ENCODE measurements at places on chromosomes 12 and 14.

DNA sequence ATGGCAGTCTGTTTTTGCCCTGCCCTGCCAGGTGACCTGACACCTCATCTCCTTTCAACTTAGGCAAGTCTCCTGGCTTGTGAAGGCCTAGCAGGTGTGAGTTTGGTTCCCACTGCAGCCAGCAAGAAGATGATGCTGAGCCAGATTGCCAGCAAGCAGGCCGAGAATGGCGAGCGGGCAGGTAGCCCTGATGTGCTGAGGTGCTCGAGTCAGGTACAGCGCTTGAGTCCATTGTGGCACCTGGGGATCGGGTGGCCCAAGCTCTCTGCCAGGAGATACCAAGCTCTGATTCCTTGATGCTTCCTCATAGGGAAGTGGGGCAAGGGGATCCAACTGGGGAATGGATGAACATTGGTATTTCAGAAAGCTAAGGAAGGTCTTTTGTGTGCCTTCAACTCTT is 4.1 kb upstream of the CSAD start:
- no peak for DNase-seq

DNA sequence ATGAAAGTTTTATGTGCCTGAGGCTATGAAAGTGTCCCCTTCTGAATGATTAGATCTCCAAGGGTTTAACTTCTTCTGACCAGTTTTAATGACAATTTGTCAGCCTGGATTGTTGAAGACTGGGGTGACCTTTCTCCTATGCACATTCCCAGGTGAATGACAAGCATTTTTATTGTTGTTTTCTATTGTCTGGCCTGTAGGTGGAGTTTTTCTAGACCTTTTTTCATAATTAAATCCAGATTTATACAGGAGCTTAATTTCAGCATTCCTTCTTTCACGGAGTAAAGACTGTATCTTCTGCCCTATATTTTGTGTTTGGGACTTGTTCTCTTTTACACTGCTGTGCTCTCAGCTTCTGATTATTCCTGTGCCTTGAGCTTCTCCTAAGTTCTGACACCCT is 125.0 kb upstream of the FAR2 start:
- no peak for DNase-seq

GRCh38 chr14:38065106-38065762 is 142.5 kb upstream of the SSTR1 start:
- no peak for DNase-seq

GRCh38 chr14:97095269-97095668 is 298.1 kb downstream of the VRK1 start:
- DNase-seq = no peak

GRCh38 chr14:101947577-101947903 is 16.8 kb upstream of the DYNC1H1 start:
- DNase-seq = no peak

GRCh38 chr14:72420749-72421474 is 473.0 kb downstream of the DPF3 start:
- peak; percentile 79 for DNase-seq

DNA sequence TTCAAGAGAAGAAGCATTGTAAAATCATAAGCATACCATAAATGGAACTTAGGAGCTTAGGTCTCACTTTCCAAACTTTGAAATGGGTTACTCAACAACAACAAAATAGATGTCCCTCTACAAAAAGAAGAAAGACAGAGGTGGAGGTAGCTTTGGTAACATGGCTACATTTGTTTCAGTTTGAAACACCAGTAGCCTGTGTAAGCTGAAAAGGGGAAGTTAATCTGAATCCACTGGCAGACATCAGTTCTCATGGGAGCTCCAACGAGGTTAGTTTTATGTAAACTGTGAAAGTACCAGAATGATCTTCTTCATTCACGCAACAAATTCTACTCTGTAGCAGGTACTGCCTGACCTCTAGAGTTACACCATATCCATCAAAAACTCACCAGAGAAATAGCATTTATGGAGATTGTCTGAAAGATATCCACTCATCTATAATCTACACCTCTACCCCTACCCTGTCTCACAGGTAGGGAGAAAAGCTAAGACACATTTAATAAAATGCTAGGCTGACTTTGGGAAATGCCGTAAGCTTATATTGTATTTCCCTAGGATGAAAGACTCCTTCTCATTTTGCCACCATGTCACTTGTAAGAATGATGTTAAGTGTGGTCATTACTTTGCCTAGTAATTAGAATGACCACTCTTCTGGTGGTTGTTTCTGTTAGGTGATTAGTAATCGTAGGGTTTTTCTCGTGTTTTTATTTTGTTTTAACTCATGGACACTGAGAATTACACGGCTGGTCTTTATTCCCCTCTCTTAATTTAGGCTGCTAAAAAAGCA is 224.1 kb downstream of the ASCL1 start:
- DNase-seq = no peak

DNA sequence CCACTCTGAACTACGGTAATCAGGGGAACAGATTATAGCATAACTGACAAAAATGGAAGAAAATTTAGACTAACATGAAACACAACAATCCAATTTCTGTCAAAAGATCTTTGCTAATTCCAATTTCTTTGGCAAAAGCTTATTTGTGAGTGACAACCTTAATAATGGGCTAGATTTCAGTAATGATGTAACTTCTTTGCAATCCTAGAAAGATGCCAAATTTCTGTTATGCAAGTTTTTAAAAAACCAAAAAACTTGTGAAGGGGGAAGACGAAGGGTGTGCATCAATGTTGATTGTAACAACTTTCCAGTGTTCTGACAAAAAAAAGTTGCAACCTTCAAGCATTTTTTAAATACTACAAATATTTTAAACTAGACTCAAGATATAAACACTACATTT is 59.9 kb downstream of the DICER1 start:
- no peak for DNase-seq
